ENCODE measurements at places on chromosomes 5 and 9.

DNA sequence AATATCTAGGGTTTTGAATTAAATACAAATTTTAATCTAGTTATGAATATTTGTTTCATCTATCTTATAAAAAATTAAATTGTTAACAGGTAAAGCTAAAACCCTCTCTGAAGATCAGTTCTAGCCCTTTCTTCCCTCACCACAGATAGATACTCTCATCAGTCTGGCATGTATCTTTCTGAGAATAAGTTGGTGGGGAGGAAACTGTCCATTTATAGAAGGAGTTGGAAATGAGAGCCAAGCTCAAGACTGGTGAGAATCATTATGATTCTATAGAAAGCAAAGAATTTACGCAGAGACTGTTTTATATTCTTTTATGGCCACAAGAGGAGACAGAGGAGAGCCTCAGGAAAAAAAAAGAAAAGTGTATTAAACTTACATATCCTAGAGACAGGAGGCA is 59.0 kb downstream of the STARD4 start:
- DNase-seq, result no peak

DNA sequence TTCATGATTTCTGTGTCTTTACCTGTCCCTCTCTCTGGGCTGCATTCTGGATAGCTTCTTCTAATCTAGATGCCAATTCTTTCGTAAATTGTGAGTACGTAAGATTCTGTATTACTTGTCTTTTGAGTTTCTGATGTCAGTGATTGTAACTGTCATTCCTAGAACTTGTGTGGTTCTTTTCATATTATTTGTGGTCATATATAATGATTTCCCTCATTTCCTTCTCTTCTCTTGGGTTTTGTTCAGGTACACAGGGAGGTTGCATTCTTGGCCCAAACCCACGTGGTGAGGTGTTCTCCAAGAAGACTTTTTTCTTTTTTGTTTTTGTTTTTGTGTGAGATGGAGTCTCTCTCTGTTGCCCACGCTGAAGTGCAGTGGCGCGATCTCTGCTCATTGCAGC is 13.8 kb downstream of the UGCG start:
- no peak for DNase-seq

DNA sequence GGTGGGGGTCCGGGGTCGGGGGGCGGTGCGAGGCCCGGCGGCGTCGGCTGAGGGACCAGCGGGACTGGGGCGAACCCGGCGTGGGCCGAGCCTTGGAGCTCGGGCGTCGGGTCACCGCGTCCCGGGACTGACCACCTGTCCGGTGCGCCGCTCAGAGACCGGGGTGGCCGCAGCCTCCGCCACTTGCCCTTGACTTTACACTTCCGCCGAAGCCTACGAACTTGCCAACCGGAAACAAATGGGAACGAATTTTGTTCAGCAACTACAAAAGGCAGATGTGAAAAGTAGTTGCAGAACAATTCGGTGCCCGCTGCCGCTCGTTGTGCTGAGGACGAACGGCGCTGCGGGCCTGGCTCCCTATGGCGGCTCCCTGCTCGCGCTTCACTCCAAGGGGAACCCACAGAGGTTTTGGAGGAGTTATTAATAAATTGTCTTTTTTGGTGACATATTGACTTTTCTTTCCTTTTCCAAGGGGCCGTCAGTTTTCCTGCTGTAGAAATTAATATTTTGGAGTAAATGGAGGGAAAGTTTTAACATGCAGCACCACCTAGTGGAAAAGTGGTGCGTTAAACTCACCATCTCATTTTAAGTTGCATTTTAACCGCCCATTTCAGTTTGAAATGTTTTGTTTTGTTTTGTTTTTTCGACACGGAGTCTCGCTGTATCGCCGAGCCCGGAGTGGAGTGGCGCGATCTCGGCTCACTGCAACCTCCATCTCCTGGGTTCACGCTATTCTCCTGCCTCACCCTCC is 490 bp downstream of the PCBD2 start:
- peak; percentile 43 for DNase-seq

DNA sequence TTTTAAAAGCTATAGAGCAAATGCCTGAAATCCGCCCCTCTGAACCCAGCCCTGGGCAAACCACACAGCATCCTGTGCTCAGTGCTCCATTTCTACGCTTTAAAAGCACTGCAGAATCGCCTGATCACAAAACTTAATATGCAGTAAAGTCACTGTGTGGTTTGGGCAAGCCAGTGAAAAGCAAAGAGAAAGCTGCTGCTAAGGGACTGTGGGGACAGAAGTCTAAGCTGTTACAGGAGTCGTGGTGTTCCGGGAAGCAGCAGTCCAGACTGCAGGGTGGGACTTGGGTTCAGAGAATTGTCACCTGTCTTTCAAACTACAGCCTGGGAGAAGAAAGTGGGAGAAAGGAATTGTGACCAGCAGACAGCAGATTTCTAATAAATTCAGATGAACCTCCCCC is 8.2 kb downstream of the RAPGEF1 start:
- no peak for DNase-seq

DNA sequence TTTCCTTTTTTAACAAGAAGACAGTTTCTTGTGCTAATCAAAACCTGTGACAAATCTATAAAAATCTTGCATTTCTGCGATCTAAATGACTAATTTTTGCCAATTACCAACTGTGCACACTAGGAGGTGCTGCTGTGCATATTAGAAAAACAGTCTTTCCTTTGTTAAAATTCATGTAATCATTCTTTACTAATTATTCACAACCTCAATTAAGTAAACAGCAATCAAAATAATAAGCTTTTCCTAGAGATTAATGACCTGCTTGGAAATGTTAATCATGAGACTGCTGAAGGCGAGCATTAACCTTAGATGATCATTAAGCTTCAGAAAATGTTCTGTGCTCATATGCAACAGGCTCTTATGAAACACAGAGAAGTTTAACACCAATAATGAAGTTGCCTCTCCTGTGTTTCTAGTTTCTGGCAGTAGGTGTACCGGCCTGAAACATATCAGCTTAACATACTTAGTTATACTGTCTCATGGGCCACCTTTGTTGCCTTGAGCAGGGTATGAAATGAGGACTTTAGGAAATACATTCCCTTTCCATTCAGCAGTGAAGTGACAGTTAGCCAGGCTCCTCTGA is 17.7 kb downstream of the RFESD start:
- DNase-seq, result no peak

DNA sequence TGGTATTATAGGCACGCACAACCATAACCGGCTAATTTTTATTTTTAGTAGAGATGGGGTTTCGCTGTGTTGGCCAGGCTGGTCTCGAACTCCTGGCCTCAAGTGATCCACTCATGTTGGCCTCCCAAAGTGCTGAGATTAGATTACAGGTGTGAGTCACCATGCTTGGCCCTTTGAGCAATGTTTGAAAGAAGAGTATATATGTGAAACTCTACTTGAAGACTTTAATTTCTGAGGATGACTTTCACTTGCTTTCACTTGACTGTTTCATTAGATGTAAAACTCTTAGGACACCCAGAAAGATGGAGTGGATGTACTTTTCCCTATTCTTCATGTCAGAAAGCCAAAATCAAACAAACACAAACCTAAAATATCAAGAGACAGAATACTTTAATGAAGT is 43.8 kb upstream of the GAS1 start:
- no peak for DNase-seq

GRCh38 chr9:114682846-114683245 is 854 bp upstream of the TEX48 start:
- no peak for DNase-seq

- DNase-seq, result no peak
Observed at GRCh38 chr5:41794471-41794870, 75.8 kb downstream of the OXCT1 start.

DNA sequence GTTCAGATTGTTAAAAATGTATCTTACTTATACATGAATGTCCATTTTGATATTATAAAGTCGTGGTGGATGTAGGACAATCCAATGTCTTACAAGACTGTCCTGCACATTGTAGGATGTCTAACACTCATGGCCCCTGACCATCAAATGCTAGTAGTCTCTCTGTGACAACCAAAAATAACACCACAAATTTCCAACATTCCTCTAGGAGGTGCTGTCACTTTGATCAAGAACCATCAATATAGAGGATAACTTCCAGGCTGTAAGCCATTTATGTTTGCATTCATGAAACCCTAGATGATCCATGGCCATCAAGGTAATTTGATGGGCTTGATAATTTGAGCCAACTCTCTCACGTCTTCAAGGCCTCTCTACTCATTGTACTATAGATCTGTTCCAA is 20.5 kb upstream of the ZFR start:
- DNase-seq, result no peak

Data from stimulated activated CD4-positive, alpha-beta T cell treated with anti-CD3 and anti-CD28 coated beads, Interleukin-1b, Interleukin-23, amount 100 ng/mL, for 4 hours (primary cell).